SK-N-DZ (cell line): ENCODE measurements at places on chromosomes 5 and 9.
A peak's percentile ranks its signal among the peaks of the same experiment; 100 is the strongest.

- no peak for DNase-seq
Observed at GRCh38 chr5:108726446-108727235, 21.1 kb upstream of the FER start.

GRCh38 chr9:109107402-109108240, 12.1 kb downstream of the TMEM245 start:
- no peak for DNase-seq

DNA sequence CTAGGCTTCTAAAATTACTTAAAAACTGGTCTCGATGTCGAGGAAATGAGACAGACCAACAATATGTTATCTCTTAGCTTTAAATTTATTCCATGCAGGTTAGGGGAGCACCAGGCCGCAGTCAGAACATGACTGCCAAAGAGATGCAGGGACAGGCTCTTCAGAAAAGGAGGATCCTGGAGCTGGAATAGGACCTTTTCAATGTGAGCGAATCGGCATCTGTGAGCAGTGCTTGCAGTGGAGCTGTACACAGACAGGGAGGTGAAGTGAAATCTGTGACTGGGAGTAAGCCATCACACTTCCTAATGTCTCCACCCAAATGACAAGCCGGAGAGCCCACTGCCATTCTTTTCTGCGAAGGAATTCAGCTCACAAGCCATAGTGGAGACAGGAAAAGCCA, 78.2 kb downstream of the EFNA5 start:
- DNase-seq, result peak; percentile 63

- DNase-seq, result peak; percentile 61
Observed at GRCh38 chr5:139017624-139018023, 142.5 kb upstream of the LRRTM2 start.

- no peak for DNase-seq
Observed at GRCh38 chr5:112219000-112219399, 200.1 kb downstream of the EPB41L4A start.

DNA sequence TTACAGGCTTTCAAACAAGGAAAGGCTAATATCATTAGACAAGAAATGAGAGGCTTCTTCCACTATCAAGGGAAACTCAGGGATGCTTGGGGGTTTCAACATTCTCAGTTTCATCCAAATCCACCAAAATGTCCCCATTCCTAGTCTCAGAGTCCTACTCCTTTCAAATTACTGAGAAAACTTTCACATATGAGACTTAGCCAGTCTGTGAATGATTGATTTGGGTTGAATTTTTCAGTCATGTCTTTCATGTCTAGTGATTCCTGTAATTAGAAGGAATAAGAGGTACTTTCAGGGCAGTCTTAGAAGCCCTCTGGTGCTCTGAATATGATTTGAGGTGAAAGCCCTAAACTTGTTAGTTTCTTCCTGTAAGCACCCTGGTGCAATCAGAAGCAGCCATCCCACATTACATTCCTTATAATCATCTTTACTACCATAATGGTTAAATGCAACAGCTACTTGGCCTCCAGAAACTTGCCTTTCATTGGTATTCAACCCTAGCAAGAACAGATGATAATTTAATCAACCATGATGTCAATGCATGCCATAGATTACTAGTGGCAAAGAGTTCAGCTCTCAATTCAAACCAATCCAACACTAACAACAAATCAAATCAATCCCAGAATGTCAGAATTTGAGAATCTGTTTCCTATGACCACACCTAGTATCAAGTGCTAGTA, 50.7 kb upstream of the RIC1 start:
- no peak for DNase-seq

GRCh38 chr9:22240619-22241018, 206.0 kb upstream of the DMRTA1 start:
- no peak for DNase-seq

- DNase-seq, result peak; percentile 51
Observed at GRCh38 chr5:16552666-16553343, 64.0 kb downstream of the RETREG1 start.

DNA sequence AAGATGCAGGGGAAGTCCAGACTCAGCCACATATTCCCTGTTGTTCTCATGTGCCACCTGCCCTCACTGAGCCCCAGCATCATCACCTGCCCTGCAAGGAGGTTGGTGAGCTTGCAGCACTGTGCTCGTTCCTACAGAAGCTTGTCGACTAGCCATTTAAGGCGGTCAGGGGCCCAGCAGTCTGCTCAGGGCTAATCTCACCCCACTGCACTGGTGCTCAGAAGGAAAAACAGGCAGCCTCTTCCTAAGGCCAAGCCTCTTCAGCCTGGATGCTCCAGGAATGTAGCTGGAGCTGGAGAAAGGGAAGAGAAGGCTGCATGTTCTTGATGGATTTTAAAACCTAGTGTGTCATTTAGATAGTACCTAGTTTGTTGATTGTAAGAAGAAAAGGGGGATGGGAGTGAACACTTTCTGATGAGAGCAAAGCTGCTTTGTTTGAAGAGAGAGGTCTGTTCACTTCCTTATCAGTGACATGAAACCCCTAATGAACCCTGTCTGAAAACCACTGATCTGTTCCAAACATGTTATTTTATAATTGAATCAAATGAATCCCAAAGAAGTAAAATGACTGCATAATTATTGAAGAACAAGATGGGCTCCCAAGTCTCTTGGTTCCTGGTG, 10.6 kb upstream of the ASPN start:
- peak; percentile 67 for DNase-seq

GRCh38 chr9:3916411-3916810, 383.5 kb downstream of the GLIS3 start:
- no peak for DNase-seq

GRCh38 chr5:150404941-150405816, 7.5 kb downstream of the CD74 start:
- no peak for DNase-seq

DNA sequence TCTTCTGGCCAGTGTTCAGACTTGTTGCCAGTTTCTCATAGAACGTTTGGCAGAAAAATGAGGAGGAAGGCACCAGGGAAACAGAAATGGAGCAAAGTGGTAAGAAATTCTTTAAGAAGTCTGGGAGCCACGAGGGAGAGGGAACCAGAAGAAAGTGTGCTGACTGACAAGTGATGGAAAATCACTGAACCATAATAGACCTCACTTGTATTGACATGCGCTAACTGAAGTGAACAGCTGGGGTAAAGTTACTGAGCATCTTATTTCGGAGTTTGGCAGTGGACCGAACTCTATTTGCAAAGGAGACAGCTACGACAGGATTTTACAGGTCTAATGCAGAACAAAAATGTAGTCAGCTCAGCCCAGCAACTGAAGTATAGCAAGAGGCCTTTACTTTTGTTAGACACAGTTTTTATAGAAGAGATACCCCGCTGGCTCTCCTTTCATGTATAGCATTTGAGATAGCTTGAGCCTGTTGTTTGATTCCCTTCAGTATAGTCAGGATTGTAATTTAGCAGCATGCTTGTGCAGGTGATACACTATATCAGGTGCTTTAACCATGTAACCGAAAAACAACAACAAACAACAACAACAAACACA, 53.6 kb downstream of the HMHB1 start:
- DNase-seq, result no peak

DNA sequence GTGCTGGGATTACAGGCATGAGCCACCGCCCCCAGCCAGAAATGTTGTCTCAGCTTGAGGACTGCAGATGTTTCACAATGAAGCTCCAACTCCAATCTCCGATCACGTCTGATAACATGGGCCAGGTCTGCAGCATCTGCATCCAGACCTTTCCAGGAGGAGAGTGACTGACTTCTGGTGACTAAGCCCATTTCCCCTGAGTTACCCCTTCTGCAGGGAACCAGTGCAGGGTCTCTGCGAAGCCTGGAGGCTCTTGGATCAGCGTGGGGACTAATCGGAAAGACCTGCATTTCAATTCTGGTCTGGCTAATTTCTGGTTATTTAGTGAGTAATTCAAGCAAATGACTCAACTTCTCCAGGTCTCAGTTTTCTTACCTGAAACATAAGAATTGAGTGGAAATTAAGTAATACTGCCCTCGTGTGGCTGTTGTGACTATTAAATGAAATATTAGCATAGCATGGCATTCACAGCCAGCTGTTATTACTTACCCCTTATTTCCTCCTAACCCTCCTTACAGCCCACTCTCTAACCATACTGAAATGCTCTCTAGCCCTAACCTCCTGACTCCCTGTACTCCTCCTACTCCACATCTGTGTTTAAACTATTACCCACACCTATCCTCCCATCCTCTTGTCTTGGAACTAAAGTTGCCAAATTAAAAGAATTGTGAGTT, 2.2 kb upstream of the GNPDA1 start:
- peak; percentile 56 for DNase-seq

GRCh38 chr5:150227606-150228273, 37.9 kb downstream of the SLC6A7 start:
- DNase-seq, result no peak

GRCh38 chr9:107983762-107984161, 494.2 kb upstream of the KLF4 start:
- DNase-seq, result no peak

GRCh38 chr5:68932830-68933434, 160.9 kb upstream of the SLC30A5 start:
- peak; percentile 24 for DNase-seq

- no peak for DNase-seq
Observed at GRCh38 chr5:142119051-142119625, 10.6 kb downstream of the NDFIP1 start.

DNA sequence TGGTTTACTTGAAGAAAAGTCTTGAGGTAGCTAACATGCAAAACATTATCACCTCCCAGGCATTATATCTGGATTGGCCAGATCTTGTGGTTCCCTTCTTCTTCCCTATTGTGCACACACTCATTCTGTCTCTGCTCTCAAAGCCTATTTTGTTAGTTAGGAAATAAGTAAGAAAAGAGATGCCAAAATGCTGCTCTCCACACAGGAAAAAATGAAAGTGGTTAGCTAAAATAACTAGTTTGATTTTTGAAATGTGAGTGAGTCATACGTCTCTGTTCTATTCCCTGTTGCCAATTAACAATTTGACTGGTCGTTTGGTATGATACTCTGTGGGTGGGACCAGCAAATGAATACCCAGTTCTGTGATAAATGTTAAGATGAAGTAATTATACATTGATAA, 28.1 kb downstream of the LMNB1 start:
- DNase-seq, result no peak

- DNase-seq, result no peak
Observed at GRCh38 chr5:97182571-97183099, 412 bp downstream of the RIOK2 start.

GRCh38 chr5:16722097-16722495, 105.3 kb upstream of the RETREG1 start:
- no peak for DNase-seq

GRCh38 chr5:127997201-127997704, 86.3 kb upstream of the SLC12A2 start:
- DNase-seq, result no peak

- no peak for DNase-seq
Observed at GRCh38 chr5:25150819-25151218, 506.0 kb upstream of the CDH10 start.

DNA sequence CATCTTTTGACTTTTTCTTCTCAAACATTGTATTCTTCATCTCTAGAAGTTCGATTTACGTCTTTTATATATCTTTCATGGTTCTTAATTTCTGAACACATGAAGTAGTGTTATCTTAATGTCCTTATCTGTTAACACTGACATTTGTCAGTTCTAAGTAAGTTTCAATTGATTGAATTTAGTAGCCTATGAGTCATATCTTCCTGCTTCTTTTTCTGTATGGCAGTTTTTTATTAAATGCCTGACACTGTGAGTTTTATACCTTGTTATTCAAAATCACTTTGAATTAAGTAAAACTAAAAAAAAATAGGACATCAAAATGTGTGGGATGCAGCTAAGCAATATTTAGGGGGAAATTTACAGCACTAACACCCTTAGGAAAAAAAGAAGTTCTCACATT, 707.0 kb upstream of the ACO1 start:
- DNase-seq, result no peak

DNA sequence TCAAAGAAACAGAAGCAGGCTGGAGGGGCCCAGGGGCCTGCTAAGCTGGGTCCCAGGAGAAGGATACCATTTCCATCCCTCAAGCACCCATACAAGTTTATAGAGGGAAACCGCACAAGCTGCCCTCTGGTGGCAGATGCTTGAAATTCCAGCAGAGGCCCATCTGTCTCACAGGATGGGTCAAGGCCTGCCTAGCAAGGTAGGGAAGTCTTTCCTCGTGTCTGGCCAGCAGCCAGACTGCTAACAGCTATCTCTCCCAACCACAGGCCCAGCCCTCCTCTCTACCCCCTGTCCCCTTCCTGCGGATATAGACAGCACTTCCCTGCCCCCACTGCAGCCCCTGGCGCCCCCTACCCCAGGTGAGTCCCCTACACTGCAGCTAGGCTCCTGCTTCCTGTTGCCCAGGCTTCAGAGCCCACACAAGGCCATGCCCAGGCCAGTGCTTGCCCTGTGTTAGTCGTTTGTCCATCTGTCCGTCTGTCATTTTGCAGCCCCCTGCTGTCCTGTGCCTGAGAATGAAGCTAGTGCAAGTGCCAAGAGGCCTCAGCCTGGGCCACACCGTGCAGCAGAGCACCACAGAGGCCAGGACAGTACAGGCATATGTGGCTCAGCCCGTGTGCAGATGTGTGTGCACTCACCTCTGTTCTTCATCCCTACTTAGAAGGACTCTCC, 26.2 kb downstream of the TCF7 start:
- peak; percentile 61 for DNase-seq

GRCh38 chr5:165712011-165712410, 2206.6 kb downstream of the MAT2B start:
- DNase-seq, result no peak

DNA sequence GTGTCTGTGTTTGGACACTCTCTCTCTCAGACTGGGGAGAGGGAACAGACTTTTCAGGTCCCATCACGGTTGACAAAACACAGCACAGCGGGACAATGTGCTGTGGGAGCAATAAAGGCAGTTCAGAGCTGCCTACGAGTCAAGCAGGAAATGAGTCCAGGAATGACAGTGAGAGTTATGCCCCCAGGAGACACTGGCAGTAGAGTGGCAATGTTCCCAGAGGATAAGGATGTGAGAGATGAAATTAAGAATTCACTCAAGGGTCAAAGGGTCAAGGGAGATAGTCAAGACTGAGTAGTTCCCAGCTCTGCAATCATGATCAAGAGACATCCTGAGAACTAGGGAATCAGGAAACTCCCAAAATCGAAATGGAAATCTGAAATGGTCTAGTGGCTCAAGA, 156.1 kb downstream of the LURAP1L start:
- peak; percentile 26 for DNase-seq
